ENCODE measurements at places on chromosomes 3 and 15.

DNA sequence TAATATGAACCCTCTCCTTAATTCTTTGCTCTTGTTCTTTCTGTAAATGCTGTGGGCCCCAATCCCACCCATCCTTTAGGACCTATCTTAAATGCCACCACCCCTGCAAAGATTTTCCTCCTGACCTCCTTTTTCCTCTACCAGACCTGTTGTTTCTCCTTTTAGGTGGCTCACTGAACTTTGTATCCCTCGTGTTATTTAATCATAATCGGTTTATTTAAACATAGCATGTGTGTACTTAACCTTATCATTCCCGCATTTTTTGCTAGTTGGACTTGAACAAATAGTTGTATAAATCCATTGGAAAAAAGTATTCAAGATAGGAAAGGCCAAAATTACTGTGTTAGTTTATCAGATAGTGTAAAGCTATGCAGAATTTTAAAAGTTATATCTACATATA is 988 bp upstream of the NFKBIZ start:
- DNase-seq = no peak

DNA sequence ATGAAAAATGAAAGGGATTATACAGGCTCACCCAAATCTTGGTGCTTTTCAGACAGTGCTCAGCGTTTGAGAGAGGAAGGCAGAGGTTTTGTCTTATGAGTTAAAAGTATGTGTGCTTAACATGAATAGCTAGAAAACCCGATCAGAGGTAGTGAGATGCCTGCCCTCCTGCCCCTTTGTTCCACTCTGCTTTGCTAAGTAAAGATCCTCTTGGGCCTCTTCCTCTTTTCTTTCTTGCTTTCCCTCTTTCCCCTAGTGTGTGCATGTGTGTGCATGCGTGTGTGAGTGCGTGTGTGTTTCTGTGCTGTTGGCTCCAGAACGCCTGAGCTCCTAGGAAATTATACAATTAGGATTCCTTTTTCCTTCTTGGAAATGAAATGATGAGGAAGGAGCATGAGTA is 261.3 kb upstream of the NR2E3 start:
- no peak for DNase-seq

DNA sequence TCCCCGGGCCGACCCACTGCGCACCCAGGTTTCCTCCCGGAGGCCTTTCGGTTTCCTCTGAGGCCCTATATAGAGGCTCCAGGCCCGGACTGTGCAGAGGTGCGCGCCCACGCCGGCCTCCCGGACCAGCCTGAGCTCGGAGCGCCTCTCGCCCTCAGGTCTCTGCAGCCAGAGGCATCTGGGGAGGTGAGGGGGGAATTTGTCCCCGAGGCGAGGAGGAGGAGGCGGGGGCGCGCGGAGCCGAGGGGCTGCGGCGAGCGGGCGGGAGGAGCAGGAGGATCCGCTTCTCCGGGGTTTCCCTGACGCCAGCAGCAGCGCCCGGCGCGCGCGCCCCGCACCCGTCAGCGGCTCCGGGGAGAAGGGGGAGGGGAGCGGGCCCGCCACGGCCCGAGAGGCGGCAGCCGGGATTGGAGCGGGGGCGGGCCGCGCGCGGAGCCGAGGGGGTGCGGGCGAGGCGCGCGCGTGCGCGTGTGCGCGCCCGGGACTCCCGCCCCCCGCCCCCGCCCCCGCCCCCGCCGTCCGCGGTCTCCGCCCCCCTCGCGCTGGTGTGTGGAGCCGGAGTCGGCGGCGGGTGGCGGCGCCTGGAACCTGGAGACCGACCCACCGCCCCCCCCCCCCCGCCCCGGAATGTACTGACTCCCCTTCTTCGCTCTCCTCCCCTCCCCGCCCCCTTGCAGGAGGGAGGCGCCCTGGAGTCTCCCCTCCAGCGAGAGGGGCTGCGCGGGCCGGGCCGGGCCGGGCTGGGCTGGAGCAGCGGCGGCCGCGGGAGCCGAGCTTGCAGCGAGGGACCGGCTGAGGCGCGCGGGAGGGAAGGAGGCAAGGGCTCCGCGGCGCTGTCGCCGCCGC is at the start of gene NEO1:
TSS of gene NEO1 (plus strand) at position 657 of the 846 bp plus-strand sequence. CDS start 213 bp downstream, outside the sequence.
- peak; percentile 75 for DNase-seq

GRCh38 chr15:80401456-80401855 is 2.7 kb upstream of the ARNT2 start:
- no peak for DNase-seq

DNA sequence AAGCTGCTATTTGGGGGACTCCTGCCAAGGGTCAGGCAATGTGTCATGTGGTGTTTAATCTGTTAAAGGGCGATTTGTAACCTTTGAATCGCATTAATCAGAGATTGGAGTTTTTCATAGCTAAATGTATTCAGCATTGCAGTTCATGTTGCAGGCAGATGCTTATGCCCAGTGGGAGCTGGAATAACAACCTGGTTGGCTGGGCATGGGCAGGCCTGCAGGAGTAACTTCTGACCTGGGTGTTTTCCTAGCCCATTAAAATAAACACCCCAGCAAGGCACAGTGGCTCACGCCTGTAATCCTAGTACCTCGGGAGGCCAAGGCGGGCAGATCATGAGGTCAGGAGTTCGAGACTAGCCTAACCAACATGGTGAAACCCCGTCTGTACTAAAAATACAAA is 268.7 kb downstream of the BBX start:
- DNase-seq = no peak

DNA sequence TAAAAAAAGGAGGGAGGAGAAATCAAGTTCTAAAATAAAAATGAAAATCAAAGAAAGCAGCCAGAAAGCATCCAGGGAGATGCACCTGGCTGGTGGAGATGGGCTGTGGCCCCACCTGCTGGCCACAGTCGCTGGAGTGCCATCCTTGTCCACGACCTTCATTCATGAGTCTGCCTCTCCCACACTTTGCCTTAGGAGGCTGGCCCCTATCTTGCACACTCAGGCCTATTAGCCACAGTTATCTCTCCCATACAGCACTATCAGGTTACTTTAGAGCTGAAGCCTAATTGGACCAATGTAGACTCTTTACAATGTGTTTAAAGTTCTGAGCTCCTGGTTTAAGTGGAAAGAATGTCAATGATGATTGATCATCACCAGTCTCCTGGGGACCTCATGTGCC is 392.0 kb upstream of the RORA start:
- DNase-seq = no peak

DNA sequence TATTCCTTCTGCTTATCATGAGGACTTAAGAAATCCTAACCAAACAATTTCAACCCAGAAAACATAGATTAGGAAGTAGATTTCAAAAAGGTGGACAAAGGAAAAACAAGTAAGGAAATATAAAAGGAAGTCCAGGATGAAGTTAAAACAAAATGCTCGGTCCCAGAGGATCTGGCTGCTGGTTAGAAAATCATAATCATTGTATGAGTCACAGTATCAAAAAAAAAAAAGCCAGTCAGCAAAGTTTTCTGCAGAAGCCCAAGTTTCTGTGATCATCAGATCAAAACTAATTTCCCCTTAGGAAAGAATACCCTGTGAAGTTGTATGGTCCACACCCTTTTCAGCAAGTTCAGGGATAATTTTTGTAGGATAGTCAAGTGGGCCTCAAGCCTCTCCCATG is 43.0 kb upstream of the LRTM1 start:
- DNase-seq = no peak

DNA sequence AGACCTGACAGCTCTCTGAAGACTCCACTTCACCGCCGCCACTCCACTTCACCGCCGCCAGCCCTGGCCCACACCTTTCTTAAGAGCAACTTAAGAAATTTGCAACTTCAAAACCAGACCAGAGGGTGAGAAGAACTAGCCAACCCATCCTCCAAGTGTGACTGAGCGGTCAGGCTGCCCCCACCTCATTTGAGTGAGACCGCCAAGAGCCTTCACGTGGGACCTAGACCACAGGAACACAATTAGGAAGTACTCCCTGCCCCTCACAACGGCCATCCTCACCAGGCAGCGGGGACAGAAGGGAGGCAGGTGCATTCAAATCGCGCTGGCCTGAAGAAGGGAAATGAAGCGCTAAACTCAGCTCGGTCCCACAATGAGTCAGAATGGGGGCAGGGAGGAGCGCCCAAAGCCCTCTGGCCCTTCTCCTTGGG is 156.8 kb upstream of the BCL6 start:
- DNase-seq = no peak

- no peak for DNase-seq
These were observed 4.9 kb downstream of the ZBTB38 start for GRCh38 chr3:141373232-141373631.

DNA sequence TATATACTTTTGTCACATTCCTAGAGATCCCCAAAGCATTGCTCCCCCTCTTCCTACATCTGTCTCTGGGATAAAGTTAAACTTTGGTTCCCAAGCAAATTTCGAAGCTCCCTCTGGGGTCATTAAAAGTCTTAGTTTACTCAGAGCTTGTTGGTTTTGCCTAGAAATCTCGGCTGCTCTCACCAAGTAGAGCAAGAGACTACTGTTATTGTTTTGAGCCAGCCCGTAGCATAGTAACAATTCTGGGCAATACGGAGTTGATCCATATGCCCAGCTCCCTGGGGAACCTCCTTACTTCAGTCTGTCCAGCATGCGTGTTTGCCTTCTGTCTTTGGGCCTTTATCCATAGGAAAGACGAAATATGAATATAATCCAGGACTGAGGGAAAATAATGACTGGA is 10.0 kb upstream of the P3H2 start:
- no peak for DNase-seq

GRCh38 chr15:26325495-26325894 is 447.4 kb downstream of the GABRB3 start:
- no peak for DNase-seq
